Stimulated activated CD8-positive, alpha-beta memory T cell treated with anti-CD3 and anti-CD28 coated beads, Interleukin-4, amount 100 ng/mL, for 48 hours (primary cell): ENCODE measurements at places on chromosomes 11 and 22.

DNA sequence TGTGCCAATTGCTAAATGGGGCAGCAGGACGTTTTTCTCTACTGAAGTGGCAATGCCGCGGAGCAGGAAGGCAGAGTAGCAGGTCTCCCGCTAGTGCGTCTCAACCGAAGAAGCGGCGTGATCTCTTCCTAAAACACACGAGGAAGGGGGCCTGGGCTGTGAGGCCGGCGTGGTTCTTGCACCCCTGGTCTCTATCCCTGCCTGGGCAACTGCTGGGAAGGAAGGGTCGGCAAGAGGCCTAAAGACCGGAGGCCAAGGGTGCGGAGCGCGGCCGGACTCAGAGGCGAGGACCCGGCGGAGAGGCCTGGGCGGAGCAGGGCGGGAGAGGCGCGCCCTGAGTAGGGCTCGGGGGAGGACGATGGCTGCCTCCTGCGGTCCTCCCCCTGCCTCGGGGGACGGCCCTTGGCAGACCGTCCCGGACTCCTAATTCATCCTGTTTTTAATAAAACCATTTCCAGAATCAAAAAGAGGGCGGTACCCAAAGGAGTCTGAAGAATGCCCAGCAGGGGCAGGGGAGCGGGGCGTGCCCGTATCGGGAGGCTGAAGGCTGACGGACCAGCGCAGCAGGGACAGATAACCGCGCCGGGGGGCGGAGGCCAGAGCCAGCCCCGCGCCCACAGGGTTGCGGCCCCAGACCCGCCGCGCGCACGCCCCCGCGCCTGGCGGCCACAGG, 572 bp upstream of the APLP2 start:
- no peak for DNase-seq

GRCh38 chr11:86514453-86514852, 139.8 kb downstream of the CCDC81 start:
- DNase-seq: no peak

GRCh38 chr22:30188911-30189310, 57.6 kb downstream of the LIF start:
- no peak for DNase-seq

DNA sequence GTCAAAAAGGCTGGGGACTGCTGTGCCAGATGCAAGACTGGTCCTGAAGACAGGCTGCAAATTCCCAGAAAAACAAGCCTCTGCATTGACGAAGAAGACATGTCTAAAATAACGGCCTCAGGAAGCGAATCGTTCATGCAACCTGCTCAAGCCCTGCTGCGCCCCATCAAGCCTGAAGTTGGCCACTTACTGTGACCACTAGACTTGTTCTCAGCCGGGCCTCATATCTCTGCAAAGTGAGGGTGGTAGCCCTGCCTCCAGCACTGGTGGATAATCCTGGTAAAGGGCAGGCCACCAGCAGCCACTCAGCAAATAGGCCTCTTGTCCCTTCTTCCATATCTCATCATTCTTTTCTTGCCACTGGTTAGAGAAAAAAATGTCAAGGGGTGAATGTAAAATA, 11.8 kb downstream of the LTO1 start:
- DNase-seq: no peak

- no peak for DNase-seq
Measured at GRCh38 chr11:60310407-60310998, 16.6 kb upstream of the MS4A6E start.

DNA sequence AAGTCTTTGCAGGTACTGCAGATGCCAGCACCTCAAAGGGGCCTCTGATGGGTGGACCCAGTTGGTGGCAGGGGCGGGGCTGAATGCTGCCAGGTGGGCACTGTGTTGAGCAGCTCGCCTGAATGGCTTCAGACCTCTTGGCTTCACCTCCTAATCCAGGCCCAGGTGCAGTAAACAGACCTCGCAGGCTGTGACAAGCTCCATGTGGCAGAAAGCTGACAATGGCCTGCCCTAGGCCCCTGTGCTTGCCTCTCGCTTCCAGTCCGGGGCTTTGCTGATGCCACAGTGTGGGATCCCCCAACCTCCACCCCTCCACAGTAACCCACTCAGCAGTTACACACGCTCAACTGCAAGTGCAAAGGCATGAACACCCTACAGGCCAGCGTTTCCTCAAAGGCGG, 9.4 kb downstream of the IGLL1 start:
- no peak for DNase-seq
